ENCODE measurements at places on chromosomes 12 and 14.

DNA sequence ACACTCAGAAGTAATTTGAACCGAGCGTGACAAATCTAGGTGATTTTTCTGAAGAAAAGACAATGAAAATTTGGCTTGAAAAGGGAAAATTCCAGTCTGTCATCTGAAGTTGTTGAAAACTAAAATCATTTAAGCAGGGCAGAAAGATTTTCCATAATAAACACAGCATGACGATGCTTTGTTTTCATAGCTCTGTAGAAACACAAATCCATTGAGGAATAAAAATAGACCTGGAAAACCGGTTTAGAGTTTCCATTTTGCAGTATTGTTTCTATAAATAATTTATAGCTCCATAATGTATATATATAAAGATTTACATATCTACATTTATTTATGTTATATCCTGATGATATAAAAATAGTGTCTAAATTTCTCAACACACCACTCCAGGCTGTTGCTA, 1918.5 kb upstream of the FLRT2 start:
- H3K4me1 ChIP-seq = no peaks in the 10 kb centered on the region
- H3K27ac ChIP-seq = no peak overlapping the region
- H3K27me3 ChIP-seq = no peaks in the 10 kb centered on the region
- no peaks in the 10 kb centered on the region for H3K36me3 ChIP-seq

- H3K27ac ChIP-seq = no peak overlapping the region
- 0 out of 2 replicates have a peak, but pooled peaks cover 2% of the 10 kb centered on the region for H3K4me1 ChIP-seq
- no peaks in the 10 kb centered on the region for H3K36me3 ChIP-seq
Measured at GRCh38 chr12:93191956-93192355, 185.8 kb upstream of the NUDT4 start.

- no peak overlapping the region for H3K4me3 ChIP-seq
- H3K27ac ChIP-seq = peak overlapping the region; percentile 49
- peak; percentile 86 for DNase-seq
- peaks cover 24% of the 10 kb centered on the region for H3K4me1 ChIP-seq
- no peaks in the 10 kb centered on the region for H3K27me3 ChIP-seq
Measured at GRCh38 chr12:124428136-124428791, 133.4 kb downstream of the RFLNA start.

DNA sequence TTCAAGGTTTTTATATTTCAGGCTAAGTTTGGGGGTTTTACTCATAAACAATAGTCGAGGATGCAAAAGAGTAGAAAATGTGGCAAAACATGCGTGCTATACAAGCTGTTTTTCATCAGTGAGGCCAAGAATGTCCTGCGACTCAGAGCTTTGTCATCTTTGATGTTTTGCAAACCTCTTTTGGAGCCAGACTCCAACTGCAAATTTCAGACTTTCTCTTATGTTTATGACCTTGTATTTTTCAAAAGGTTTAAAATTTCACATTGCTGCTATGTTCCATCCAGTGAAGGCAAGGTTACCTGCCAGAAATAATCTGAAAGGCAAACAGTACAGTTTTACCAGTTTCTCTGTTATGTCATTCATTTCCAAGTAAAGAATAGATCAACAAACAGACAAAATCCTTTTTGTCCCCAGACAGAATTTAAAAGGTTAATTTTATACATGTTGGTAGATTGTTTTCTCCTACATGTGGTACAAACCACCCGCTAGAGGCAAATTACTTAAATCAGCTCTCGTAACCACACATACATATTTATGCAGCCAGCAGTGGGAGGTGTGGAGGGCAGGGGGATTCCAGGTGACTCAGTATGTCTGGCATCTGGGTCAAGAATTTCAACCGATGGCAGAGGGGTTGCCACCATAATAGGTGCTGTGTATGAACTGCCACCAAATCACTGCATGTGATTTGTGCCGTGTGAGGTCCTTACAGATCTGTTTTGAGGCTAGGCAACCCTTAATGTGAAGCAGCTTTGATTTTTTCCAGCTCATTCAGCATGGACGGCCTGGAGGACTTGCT, 119.8 kb upstream of the CPM start:
- H3K4me1 ChIP-seq = peaks cover 15% of the 10 kb centered on the region
- no peak overlapping the region for H3K4me3 ChIP-seq
- H3K36me3 ChIP-seq = no peaks in the 10 kb centered on the region

Data from IMR-90 (cell line).